ENCODE measurements at places on chromosomes 5 and 9.

- no peak for DNase-seq
These were observed 65.9 kb downstream of the CYFIP2 start for GRCh38 chr5:157331807-157332206.

GRCh38 chr9:122944960-122945888, 4.4 kb downstream of the RABGAP1 start:
- no peak for DNase-seq

DNA sequence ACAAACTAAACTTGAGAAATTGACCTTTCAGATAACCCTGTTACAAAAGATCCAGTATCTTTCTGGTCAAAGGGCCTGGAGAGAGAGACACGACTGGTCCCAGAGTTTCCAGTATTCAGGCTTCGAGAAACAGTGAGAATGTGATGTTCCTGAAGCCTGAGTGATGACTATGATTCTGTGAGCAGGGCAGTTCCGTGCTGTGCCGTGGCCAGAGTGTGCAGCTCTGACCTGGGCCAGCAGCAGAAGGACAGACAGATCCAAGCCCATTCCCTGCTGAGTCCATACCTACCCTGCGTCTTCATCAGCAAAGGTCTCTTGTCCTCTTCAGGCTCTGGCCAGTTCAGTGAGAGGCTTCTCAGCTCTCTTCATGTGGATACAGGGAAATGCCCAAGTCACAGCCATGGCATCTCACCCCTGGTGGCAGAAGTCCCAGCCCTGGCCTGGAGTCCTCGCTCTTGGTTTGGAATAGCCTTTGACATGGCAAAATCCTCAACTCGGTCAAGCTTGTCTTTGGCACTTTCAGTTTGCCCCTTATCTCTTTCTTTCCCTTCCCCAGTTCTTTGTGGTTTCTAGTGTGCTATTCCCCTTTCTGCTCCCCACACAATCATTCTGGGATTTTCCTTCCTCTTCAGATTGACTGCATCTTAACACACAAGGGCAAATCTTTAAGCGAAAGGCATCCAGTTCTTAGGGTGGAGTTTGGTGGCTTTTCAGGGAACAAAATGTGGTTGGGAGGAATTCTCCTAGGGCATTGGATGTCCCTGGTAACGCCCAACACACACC, 107.7 kb downstream of the LIFR start:
- DNase-seq = no peak

DNA sequence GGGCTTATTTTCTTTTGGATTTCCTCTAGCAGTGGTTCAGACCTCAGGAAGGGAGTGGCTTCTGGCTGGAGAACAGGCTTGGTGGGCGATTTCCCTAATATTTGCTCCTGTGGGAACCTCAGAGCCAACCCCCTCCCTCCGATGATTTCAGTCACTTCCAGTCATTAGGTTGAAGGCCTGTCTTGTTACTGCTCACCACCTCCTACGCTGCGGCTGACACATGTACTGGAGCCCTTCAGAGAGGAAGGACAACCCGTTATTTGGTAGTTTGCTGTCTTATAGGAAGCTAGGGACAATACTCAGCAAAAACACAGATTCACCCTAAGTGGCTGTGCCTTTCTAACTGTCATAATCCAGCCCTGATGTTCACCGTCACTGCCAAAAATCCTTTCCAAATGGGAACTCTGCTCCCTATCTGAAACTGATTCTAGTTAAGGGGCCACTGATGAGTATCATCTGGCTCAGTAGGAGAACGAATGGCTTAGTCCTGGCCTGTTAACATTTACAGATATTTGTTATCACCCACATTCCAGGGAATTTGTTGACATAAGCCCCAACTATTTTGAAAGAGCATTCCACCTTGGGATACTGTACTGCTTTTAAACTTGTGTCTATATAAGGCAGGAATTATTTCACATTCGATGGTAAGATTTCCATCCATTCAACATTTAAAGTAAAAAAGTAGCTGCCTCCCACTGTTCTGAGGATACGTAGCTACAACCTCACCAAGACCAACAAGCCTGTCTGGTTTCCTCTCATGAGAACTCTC, 29.3 kb upstream of the ANKH start:
- no peak for DNase-seq

- DNase-seq = no peak
These were observed 272.7 kb downstream of the ADAMTSL1 start for GRCh38 chr9:18746631-18747030.

GRCh38 chr5:135434591-135435466, 12.3 kb downstream of the DCANP1 start:
- no peak for DNase-seq

DNA sequence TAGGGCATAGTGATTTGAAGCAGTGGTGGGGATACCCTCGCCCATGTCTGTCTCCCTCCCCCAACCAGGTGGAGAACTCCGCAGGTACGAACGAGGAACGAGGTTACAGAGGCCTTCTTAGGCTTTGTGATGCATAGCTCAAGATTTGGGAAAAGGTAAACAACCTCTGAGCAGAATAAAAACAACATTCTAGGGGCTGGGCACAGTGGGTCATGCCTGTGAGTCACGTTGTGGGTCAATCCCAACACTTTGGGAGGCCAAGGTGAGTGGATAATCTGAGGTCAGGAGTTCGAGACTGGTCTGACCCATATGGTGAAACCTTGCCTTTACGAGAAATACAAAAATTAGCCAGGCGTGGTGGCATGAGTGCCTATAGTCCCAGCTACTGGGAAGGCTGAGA, 3.6 kb upstream of the LCP2 start:
- DNase-seq = no peak

GRCh38 chr5:180414176-180414575, 61.0 kb upstream of the GFPT2 start:
- no peak for DNase-seq
